Dorsolateral prefrontal cortex (tissue), 122 donors: ENCODE measurements at places on chromosomes 13 and 19.

- DNase-seq = no peak
Measured at GRCh38 chr19:1026783-1027649, 608 bp downstream of the CNN2 start.

GRCh38 chr13:111484141-111484925 is 163.9 kb downstream of the TEX29 start:
- DNase-seq = no peak

DNA sequence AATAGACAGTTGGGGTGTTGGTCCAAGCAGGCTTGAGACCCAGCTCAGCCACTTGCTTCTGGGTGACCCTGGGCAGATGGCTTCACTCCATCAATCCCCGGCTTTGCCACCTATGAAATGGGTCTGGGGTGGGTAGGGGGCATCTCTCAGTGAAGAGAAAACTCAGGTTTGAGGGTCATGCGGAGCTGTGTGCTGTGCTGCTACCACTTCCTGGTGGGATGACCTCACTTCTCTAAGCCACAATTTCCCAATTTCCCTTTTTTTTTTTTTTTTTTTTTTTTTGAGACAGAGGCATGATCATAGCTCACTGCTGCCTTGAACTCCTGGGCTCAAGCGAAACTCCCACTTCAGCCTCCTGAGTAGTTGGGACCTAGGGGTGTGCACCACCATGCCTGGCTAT is 4.6 kb upstream of the PLAUR start:
- DNase-seq = no peak

- DNase-seq = no peak
Measured at GRCh38 chr19:31910224-31910623, 435.2 kb upstream of the ZNF507 start.
